ENCODE measurements at places on chromosomes 7 and 10.

- no peak for DNase-seq
These were observed 118.3 kb downstream of the LRRC4 start for GRCh38 chr7:127912901-127913300.

- DNase-seq = no peak
These were observed 1413.7 kb upstream of the CELF2 start for GRCh38 chr10:9603972-9604371.

GRCh38 chr10:126889421-126889820 is 15.8 kb upstream of the DOCK1 start:
- DNase-seq = no peak

- DNase-seq = no peak
These were observed 148.9 kb upstream of the CDK1 start for GRCh38 chr10:60629332-60629731.

DNA sequence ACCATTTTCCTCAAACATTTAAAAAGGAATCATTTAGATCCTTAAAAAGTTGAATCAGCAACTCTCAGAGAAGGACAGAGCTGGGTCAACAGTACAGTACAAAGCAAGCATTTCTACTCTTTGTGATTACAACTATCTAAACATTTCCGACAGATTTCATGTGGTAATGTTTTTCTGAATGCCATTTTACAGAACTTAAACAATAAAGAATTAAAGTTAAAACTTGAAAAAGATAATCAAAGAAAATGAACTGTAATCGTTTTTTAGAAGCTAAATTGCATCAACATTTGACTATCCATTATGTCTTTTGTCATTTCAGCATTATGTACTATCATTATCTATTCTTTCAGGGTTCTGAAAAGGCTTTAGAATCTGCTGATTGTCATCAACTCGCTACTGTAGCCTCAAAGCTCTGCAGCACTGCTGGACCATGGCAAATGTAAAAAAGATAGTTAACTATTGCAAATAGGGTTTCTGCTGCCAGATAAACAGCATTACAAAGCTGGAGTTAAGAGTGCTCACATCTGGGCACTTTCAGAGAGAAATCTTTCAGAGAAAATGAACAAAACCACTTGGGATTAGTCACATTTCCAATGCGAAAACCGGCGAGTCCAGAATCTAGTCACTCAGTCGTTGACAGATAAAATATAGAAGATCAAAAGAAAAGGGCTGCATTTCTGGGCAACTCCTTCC is 160.4 kb upstream of the LAMB4 start:
- DNase-seq = no peak

GRCh38 chr7:129188892-129189660 is 643 bp downstream of the SMO start:
- no peak for DNase-seq

DNA sequence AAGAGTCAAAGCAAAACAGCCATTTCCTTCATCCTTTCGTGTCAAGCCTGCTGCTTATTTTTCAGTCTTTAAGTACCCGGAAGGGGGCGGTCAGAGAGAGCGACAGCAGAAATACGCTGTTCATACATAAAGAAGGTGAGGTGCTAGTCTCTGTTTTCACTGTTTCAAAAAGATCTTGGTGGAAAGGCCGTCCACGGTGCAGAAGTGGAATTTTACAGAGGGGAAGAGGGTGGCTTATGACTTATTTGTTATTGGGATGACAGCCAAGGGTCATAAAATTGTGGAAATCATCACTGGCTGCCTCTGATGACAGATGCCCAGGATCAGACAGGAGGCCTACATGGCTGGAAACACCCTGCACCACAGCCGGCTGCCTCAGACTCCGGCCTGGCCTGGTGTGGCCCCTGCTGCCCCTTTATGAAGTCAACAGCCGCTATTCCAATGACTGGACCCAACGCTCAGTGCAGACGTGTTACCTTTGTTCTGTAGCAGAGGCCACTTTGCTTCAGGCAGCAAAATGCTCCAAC is 57.0 kb downstream of the HIPK2 start:
- DNase-seq = peak; percentile 52

GRCh38 chr10:1253523-1254353 is 197.6 kb downstream of the WDR37 start:
- DNase-seq = no peak

GRCh38 chr10:132446661-132447445 is 49.9 kb downstream of the PWWP2B start:
- no peak for DNase-seq

DNA sequence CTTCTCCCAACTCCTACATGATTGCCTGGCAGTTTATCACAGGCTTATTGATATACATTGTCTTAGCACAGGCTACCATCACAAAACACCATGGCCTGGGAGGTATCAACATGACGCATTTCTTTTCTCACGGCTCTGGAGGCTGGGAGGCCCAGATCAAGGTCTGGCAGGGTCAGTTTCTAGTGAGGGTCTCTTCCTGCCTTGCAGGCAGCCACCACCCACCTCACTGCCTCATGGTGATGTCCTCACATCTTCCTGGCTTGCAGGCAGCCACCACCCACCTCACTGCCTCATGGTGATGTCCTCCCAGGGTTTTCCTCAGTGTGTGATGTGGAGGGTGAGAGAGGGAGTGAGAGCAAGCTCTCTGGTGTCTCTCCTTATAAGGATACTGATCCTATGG is 599.3 kb upstream of the MKI67 start:
- no peak for DNase-seq

- no peak for DNase-seq
These were observed 11.8 kb downstream of the KAZALD1 start for GRCh38 chr10:101073631-101074030.

DNA sequence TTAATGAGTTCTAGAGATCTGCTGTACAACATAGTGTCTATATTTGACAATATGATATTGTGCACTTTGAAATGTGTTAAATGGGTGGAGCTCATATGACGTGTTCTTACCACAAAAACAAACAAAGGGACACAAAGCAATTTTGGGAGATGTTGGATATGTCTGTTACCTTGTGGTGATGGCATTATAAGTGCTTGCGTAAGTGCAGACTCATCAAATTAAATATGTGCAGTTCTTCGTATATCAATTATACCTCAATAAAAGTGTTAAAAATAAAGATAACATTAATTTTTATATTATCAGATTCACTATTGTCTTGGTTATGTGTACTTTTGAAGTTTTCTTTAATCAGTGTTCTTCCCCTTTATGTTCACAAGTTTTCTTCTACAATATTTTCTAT is 372.9 kb upstream of the COBL start:
- DNase-seq = no peak

DNA sequence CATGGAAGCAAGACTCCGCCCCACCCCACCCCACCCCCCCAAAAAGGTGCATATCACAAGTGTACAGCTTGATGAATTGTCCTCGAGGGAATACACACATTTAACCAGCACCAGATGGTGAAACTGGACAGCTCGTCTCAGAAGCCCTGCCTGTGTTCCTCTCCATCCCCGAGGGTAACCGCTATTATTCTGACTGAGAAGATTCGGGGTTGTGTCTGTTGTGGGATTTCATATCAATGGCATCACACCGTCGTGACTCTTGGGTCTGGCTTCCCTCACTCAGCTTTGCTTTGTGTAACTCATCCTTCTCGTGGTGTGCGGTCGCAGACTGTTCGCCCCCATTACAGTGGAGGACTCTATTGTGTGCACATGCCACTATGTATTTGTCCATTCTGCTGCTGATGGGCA is 18.9 kb downstream of the PODXL start:
- DNase-seq = no peak

- DNase-seq = no peak
These were observed 12.9 kb upstream of the CRYGN start for GRCh38 chr7:151452680-151453325.

DNA sequence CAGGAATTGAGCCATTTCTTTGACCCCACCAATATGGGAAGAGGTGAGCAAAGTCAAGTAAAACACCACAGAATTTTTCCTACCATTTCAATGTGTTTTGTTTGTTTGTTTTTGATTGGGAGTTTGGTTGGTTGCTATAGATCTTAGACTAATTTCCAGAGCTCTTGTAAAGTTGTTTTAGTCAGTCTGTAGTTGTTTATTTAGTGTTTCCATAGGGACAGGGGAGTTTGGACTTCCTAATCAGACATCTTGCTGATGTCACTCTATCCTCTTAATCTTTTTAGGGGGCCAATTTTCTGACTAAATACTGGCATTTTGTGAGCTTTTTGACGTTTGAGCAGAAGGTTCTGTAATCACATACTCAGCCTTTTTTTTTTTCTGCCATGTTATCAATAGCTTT is 266.9 kb downstream of the ABCA13 start:
- DNase-seq = no peak

DNA sequence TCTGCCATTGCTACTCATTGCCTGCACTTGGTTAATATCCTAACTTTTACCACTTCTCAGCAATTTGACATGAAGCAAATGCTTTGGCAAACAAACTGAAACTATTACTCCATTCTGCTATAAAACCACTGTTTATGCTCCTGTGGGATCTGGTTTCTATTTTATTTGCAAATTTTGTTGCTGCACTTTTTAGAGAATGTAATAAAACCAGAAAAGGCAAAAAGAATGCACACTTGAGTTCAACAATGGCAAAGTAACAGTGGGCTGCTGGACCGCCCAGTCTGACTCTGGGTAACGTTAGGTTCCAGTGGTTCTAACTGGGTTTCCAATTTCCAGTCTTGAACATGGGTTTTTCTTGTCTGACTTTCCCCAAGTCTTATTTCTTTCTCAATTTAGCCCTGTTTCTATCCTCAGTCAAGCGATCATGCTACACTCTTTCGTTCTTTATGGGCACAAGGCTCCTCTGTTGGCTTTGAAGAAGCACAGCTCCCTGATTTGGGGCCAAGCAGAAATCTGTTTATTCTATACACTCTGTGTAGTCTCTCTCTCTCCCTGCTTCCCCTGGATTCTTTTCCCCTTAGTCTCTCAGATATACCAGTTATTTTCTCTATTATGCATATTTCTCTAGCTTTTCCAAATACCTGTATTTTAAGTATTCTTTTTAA is 129.2 kb upstream of the FAM3C start:
- DNase-seq = no peak

DNA sequence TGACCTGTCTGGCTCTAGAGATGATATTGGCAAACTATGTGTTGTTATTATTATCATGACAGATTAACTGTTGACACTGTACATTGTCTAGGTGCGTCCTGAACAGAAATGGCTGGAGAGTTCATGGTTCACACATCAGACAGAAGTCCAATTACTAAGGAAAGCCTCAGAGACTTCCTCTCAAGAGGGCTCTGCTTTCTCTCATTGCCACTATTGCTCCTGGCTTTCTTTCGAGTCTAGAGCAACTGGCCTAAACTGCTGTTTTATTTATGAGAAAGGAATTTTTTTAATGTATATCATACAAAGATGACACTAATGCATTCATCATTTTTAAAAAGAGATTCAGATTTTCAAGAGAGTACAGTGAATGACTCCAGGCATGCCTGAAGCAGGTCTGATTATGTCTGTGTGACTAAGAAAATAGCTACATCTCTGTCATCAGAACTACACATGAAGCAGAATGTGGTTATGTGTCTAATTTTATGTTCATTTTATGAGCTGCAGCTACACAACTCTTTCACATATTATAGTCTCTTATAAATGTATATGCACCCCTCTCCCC is 30.4 kb downstream of the NRCAM start:
- no peak for DNase-seq

DNA sequence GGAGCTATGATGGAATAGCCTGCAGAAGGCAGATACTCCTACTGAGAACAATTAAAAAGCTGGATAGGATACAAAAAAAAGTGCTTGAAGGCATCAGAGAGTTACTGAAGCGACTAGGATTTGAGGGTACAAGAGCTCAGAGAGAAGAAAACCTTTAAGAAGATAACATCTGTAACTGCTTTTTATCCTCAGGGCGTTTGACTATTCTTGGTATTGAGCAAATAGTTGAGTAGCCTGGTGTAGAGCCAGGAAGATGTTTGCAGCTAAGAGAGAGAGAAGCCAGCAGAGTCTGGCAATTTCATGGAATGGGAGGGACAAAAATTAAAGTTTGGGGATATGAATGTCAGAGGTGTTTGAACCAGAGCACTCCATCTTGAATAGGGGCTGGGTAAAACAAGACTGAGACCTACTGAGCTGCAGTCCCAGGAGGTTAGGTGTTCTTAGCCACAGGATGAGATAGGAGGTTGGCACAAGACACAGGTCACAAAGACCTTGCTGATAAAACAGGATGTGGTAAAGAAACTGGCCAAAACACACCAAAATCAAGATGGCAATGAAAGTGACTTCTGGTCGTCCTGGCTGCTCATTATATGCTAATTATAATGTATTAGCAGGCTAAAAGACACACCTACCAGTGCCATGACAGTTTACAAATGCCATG is 428.8 kb downstream of the SH2D4B start:
- no peak for DNase-seq

DNA sequence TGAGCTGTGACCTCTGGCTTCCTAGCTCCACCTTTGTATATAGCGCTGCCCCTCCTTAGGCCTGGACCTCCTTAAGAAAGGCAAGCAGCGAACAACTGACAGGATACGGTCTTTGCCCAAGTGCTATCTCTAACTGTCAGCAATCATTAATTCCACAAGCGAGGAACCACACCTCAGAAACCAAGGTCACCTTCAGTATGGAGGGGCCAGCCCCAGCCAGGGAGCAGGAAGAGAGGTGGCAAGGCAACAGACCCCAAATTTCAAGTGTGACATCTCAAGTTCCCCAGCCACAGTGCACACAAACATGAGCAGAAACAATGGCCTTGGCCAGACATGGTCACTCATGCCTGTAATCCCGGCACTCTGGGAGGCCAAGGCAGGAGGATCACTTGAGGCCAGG is 4.8 kb upstream of the AOC1 start:
- DNase-seq = no peak

GRCh38 chr7:121026159-121026558 is 37.6 kb downstream of the CPED1 start:
- DNase-seq = no peak

DNA sequence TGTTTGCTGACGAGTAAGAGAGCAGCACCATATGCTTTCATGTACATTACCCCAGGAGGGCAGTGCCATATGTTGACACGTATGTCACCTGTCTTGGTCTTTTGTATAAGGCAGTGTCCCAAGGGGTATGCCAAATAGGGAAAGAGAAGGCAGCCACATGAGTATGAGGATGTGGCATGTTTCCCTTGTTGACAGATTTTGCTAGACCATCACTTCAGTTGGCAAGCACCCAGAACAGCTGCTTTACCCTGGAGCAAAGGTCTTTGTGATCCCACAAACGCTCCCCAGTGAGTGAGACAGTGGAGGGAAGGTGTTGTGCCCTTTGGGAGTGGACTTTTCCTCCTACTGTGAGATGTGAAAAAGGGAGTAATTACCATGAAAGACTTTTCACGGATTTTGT is 350.1 kb downstream of the ETV1 start:
- DNase-seq = no peak

DNA sequence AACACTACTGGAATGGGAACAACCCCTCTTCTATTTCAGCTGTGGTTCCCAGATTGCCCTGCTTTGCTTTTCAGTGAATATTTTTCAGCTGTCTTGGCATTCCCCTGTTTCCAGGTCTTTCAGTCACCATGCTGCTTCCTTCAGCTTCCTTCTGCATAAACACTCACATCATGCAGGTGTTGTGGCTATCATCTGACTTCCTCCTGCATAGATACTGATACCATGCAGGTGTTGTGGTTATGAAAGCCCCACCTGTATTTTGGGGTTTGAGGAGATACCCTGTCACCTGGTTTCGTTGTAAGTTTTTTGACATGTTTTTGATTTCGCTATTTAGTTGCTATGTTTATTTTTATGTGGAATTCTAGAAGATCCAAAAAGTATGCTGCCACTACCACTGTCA is 71.5 kb downstream of the SLC35B4 start:
- no peak for DNase-seq

Data from DMS79 treated with DMSO at 0.1 percent for 48 hours (cell line).